OCI-M1 (cell line): ENCODE measurements at places on chromosomes 12 and 14.

DNA sequence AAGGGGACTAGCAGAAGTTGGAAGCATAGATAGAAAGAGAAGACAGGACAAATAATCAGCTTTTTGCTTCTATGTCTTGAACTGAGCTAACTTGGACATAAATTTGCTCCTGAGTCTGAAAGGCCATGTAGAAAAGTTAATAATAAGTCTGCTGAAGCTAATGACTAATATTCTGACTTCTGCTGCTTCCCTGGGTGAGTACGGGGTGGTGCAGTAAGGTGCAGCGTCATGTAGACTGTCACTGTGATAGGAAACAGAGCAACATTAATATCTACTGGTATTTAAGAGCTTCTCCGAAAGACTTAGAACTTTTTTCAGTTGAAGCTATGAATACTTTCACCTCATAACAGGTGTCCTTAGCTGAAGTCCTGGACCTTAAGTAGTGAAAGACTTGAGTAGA is 34.1 kb upstream of the CPM start:
- no peak for DNase-seq

DNA sequence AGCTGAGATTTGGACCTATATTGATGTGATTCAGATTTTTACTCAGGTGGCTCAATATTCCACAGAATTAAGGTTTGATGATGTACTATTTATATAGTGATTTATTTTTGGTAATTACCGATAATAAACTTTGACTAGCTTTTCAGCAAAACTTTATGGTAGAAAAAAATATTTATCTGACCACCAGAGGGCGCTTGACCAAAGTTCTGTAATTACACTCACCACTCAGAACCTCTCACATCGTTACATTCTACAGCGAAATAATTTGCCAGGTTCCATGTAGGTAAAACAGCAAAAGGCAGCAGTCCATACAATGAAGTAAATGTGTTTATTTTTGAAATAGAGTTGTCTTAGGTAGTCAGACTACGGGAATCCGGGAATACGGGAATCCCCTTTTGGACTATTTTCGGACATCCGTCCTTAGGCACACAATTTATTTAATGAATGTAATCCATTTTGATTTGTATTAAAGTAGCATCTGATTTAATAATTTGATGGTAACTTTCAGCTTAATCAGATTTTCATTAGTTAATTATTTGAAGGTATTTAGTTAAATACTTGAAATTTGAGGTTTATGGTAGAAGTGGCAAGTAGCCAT is 143.0 kb upstream of the DDHD1 start:
- peak; percentile 62 for DNase-seq

DNA sequence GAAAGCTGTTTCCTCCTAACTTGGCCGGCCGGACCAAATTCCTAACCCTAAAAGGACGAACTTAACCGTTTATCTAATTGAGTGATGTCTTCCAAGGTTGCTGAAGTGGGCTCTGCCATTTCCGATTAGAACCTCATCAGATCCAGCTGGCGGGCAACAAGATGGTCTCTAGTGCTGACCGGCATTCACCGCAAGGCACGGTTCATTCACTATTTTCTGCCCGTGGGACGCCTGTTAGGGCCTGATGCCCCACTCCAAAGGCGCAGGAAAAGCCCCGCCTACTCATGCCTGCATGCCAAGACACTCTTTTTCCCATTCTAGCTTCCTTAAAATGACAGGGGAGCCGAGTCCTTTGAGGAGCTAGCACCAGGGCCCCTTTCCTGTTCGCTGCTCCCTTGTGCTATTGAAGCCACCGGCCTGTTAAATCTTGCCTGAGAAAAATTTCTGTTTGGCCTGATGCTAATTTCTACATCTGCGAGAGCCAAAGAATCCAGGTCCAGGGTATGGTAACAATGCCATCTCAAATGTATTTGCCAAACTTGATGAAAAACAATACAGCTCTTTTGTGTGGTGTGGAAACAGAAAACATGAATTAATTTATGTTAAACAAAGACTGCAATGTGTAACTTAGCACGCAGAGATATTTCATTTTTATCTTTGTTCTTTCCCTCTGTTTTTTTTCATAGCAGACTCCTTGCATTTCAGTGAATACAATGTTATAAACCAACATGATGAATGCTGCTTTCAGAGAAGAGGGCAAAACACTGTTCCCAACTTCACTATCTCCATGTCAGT is 1071.2 kb upstream of the USP15 start:
- DNase-seq, result no peak

DNA sequence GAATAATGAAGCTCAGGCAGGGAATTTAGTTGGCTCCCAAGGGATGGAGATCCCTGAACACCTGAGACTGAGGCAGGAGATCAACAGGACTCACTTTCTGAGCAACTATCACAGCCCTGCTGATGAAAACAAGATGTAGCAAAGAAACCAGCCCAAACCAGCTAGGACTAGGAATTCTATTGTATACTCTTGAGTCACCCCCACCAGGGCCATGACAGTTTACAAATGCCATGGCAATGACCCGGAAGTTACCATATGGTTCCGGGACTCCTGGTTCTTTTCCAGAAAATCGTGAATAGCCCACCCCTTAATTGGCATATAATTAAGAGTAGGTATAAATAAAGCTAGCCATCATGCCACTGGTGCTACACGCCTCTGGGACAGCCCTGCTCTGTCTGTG is 46.0 kb upstream of the OASL start:
- DNase-seq, result no peak

- DNase-seq, result no peak
These were observed 53.5 kb downstream of the RASSF9 start for GRCh38 chr12:85782711-85783110.

DNA sequence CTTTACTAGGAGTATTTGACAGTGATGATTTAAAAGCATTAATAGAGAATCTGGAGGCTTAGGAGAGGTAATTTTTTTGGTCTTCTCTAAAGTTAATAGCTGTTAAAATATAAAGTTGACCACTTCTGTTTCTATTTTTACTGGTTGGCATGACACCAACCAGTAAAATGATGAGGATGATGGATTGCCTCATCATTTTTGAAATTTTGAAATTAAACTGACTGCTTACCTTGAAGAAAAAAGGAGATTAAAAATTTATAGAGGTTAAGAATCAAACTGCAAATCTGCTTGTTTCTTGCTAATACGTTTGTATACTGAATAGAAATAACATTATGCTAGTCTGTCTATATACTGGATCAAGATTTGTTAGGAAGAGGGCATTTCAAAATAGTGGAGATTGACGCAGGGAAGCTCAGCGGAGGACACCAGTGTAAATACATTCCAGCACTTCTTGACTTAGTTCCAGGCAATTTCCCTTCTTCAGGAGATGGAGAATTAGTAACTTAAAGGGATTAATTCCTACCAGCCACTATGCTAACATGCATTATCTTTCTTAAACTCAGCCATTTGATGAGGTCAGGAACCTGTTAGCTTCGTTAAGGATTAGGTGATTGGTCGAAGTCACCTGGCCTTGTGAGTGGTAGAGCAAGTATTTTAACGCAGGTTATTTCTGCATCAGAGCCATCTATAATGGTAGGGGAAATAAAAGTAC is 3.6 kb downstream of the EID3 start:
- no peak for DNase-seq

DNA sequence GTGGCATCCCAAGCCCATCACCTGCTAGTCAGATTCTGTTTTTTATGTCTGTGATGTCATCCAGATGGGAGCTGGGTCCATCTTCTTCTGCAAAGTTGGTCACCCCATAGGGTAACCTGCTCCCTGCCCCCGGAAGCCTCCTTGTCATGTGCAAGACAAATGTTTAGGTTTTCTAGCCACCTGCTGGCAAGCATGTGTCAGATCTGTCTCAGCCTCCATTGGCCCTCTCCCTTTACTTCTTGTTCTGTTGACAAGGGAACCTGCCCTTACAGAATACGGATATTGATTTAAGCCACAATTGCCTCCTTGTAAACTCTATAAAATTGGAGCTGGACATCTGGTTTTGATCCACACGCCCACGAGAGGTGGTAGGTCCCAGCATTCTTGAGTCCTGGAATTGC is 7.5 kb downstream of the NTF3 start:
- no peak for DNase-seq

GRCh38 chr12:49105504-49106084 is 5.1 kb downstream of the LMBR1L start:
- DNase-seq, result no peak

- no peak for DNase-seq
These were observed 38.0 kb downstream of the ABCD2 start for GRCh38 chr12:39581592-39581991.

GRCh38 chr14:30225176-30225575 is 297.5 kb upstream of the PRKD1 start:
- DNase-seq, result no peak

- peak; percentile 87 for DNase-seq
These were observed 88.6 kb downstream of the R3HDM2 start for GRCh38 chr12:57342207-57342691.

DNA sequence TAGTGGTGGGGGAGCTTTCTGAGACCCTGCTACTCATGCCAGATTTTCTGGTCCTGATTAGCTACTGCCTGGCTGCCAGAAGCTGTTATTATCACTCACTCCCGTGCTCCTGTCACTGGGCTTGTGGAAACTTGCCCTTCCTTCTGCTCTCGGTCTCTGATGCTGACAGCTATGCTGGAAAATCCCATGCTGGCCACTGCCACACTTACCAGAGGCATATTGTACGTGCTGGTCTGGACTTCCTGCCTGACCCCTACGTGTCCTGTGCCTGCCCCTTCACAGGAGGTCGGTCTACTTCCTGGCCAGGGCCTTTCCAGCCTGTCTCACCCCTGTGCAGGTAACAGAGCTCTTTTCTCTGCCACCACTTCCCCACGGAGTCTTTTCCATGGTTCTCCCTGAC is 149.4 kb upstream of the PLEKHG7 start:
- no peak for DNase-seq

DNA sequence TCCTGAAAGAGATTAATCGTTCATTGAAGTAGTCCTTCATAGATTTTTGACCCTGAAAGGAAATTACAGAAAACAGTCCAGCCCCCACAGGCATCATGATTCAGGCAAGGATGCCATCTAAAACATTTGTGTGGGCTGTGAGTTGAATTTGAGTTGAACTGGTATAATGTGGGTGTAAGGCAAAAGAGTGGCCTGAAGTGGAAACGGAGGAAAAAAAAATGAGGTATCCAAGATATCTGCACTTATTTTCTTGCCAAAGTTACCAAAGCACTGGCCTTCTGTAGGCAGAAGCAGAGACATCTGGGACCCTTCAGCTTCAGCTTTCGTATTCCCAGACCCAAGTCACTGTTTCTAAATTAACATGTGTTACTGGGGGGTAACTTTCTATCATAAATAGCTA is 105.1 kb upstream of the DIO2 start:
- DNase-seq, result no peak

DNA sequence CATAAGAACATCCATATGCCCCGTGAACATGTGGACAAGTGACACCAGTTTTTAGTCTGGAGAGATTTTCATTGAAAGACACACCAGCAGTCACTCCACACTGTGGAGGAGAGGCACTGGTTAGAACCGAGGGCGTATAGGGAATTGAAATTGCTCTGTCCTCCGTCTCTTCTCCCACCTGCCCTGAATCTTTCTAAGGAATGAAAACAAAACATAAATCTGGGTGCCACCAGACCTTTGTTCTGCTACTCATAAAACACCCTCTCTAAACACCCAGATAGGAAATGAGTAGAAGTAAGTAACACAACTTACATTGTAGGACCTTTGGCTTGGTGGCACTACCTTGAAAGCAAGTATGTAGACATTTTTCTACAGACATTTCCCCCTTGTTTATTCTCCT is 37.1 kb upstream of the STON2 start:
- peak; percentile 15 for DNase-seq

GRCh38 chr12:52335598-52336262 is 14.5 kb upstream of the KRT83 start:
- DNase-seq, result no peak

DNA sequence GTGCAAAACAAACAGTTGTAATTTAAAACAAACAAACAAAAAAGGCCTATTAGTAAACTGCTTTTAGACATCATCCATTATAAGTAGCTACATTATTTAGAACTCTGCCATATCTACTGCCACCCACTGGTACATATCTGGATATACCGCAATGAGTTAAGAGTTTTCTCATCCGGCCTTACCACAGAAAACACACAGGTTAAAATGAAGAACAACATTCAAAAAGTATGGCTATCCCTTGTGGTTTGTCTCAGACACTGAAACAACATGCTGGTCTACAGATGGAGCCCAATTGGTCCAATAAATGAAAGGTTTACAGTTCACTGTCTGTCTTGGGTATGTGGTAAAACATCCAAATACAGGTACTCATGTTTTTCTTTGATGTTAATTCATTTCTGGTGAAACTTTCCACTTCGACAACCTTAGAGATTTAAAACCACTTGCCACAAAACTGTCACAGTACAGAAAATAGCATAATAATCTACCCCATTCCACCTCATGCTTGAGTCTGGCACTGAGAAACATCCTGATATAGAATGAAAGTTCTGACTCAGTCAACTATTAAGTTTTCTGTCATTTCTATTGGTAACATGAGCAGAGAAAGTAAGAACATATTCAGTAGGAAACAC is 354.3 kb downstream of the CEP128 start:
- DNase-seq, result peak; percentile 51

DNA sequence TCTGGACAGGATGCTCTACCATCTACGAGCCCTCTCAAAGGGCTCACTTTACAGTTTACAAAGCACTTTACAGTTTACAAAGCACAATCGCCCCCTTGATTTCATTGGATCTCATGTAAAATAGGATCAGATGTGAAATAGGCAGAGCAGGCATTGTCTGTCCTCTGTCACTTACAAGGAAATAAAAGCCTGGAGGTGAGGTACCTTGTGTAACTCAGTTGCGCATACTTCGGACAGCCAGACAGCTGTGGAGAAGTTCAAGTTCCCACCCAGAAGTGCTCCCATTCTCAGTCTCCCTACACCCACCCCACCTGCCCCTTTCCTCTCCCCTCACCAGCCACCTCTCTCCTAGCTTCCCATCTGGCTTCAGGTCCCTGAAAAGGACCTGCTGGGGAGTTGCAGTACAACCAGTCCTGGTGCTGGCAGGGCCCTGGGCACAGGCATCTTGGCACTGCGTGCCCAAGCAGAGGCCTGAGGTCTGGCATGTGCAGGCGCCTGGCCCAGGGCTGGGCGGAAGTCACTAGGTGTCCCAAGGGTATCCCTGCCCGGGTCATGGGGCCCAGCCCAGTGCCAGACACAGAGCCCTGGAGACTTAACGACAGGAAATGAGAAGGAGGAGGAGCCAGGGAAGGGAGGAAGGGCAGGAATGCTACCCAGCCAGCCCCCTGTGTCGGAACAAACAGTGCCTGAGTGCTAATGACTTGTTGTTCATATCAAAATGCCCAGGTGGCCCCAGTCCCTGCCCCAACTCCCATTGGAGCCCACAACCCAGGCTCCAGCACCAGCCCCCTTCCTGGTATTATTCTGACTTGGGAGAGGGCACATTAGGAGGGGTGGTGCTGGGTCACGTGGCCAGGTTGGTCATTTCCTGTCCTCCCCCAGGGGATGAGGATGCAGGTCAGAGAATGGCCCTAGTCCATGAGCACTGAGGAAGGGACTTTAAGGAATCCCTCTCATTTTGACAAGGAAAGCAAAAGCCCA is 5.4 kb downstream of the RAPGEF3 start:
- no peak for DNase-seq
